Stimulated activated CD4-positive, alpha-beta T cell treated with anti-CD3 and anti-CD28 coated beads, Interleukin-15, amount 100 ng/mL, for 1 hour (primary cell): ENCODE measurements at places on chromosomes 1 and 21.

DNA sequence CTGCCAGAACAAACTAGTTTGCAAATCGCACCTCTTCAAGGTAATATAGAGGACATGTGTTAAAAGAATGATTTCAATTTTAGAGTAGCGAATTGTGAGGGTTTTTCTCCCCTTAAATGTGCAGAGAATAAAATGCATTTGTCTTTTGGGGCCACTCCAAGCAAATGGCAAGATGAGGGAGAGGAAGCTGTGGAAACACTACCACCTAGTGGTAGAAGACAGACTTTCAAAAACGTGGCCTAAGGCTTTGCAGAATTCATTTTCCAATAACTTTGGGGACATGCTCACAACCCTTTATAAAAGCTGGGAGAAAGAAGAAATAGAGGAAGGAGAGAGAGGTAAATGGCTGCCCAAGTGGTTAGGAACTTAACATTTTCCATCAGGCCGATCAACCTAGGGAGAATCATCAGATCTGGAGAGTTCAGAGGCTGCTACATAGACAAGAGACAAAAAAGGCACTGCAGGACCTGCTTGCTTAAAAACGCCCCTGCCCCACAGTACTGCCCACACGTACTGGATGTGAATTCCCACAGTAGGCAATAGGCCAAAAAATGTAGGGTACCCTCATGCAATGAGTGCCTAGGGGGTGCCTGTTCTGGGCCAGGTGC, 15.7 kb upstream of the RCAN1 start:
- no peak for DNase-seq

GRCh38 chr1:5140136-5140535, 485.7 kb downstream of the AJAP1 start:
- no peak for DNase-seq

GRCh38 chr21:46323227-46323709, 402 bp downstream of the C21orf58 start:
- DNase-seq, result no peak

DNA sequence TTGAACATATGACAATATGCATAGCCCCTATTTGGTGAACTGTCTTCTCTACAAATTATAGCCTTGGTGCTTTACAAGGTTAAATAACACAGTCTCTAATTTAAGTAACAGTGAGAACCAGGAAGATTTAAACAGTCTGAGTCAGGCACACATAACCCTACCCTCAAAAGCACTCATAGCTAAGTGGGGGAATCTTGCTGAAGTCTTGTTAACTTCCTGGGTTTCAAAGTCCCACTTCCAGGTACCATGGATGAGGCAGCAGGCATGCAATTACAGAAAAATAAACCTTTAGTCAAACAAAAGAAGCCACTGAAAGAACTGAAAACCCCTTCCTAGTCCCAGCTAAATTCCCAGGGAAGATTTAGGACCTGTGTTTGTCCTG, 147.6 kb downstream of the PBX1 start:
- no peak for DNase-seq

DNA sequence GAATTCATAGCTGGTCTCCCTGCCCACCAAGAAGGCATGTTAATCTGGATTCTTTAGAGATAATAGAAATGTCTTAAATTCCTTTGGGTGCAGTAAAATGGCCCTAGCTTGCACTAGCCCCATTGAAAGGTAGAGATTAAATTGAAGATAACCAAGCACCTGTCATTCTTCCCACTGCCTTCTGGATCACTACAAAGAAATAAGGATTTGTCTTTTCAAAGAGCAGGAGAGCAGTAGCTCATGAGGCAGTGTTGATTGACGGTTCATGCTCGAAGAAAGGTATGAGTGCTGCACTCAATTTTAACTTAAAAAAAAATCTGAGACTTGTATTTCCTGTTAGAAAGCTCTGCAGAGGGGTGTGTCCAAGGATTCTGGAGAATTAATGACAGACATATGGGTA, 74.9 kb upstream of the F3 start:
- DNase-seq, result no peak

- no peak for DNase-seq
Observed at GRCh38 chr21:24948186-24948585, 659.1 kb downstream of the MRPL39 start.

- DNase-seq, result no peak
Observed at GRCh38 chr1:57599236-57599994, 175.6 kb upstream of the DAB1 start.

- DNase-seq, result no peak
Observed at GRCh38 chr1:23613191-23614031, 54.1 kb upstream of the ID3 start.

DNA sequence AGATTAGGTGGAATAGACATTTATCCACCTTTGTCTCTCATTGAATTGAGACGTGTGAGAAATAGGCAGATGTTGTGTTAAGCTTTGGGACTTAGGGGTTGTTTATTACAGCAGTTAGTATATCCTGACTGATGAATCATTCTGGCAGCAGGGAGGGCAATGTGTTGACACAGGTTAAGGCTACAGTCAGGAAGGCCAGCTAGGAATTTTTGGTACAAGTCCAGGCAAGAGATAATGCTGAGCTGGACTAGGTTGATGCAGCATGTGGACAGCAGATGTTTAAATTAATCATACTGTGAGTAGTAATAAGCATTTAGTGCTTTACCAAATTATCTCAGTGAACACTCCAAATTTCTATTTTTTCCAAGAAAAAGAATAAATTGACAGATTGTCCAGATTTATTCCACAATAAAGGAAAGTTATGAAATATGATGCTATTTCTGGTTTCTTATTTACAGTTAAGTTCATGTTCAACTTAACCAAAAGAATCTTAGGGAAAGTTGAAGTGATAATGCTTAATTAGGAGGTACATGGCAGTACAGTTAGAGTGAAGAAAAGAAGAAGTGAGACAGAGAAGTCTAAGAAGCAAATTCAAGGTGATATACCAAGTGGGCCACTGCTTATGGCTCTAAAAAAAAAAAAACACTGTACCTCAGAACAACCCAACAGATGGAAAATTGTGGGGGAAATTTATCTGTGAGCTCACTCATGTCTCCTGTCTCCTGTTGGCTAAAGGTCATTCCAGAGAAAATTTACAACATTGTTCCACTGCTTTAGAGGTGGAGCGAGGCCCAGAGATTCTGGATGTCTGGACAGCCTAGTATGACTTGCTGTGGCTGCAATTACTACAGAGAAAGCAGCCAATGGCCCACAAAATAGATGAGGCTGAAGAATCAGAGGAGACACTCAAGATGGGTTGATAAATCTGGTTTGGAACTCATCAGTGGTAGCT, 102.7 kb upstream of the C21orf91 start:
- DNase-seq, result no peak

- no peak for DNase-seq
Observed at GRCh38 chr1:66758241-66758755, 6.0 kb downstream of the DYNLT5 start.

GRCh38 chr1:88640060-88640459, 44.0 kb upstream of the PKN2 start:
- DNase-seq, result no peak

DNA sequence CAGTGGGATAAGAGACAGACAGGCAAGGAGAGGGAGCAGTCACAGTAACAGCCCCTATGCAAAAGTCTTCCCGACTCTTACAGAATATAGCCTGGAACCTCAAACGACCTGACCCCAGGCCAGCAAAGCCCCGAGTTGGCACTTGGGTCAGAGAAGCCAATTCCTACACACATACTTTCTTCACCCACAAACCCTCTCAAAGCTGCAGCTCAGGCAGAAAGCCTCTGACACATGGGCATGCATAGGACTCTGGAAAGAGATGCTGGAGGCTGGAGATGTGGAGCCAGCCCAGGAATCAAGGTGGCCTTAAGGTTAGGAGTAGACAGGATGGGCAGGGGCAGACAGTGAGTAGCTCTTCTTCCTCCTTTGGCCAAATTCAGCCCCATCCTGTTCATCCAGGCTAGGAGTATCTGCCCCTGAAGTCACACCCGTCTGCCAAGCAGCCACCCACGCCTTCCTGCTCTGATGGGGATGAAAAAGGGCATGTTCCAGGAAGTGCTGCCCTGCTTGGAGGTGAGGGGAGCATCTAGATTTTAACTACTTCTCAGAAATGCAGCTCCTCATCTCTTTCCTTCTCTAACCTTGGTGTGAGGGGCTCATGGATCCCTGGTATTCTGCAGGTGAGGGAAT, 7.8 kb downstream of the SLC41A1 start:
- DNase-seq, result no peak

DNA sequence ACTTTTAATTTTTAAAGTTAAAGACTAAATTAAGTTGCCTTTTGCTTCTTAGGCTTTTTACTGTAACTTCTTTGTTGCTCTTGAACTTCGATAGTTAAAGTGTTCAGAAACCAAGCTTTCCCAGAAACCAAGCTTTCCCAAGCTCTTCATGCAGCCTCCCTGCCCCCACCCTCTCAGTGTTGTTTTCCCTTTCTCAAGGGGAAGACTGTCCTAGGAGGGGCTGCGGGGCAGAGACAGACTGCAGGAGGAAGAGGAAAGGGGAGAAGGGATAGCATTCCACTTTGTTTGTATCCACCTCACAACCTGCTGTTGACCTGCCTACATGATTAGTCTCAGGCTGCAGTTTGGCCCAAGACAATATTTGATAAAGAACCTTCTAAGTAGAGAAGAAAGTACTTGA, 39.0 kb upstream of the DIPK1A start:
- no peak for DNase-seq

DNA sequence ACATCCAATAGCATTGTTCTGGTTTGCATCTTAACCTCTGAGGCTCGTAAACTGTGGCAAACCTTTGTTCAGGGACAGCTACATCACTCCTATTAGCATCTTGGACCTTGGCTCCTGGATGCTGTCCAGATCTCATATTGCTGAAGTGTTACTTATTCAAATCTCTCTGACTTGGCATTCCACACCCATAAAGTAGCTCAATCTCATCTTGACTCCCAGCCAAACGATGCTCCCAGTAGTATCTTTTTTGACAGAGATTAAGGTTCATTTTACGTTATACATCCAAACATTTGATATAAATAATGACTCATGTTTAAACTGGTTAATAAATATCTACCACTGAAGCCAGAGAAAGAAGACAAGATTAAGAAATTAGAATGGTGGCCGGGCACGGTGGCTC, 4.4 kb upstream of the FLVCR1 start:
- DNase-seq, result no peak

GRCh38 chr21:39381009-39381408, 32.1 kb upstream of the HMGN1 start:
- DNase-seq, result no peak

DNA sequence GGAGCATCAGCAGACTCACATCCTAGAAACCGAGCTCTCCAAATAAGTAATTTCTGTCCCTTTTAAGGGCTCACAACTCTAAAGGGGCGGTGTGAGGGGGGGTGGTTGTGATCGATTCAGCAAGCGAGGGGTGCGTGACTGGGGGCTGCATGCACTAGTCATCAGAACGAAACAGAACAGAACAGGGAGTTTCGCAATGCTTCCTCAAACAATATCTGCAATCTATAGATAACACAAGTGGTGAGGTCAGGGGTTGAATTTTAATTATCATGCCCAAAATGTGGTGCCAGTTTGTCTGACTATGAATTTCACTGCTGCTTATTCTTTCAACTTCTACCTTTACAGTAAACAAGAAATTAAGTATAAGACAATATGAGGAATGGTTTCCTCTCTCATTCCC, 1003.0 kb upstream of the NCAM2 start:
- DNase-seq, result no peak

DNA sequence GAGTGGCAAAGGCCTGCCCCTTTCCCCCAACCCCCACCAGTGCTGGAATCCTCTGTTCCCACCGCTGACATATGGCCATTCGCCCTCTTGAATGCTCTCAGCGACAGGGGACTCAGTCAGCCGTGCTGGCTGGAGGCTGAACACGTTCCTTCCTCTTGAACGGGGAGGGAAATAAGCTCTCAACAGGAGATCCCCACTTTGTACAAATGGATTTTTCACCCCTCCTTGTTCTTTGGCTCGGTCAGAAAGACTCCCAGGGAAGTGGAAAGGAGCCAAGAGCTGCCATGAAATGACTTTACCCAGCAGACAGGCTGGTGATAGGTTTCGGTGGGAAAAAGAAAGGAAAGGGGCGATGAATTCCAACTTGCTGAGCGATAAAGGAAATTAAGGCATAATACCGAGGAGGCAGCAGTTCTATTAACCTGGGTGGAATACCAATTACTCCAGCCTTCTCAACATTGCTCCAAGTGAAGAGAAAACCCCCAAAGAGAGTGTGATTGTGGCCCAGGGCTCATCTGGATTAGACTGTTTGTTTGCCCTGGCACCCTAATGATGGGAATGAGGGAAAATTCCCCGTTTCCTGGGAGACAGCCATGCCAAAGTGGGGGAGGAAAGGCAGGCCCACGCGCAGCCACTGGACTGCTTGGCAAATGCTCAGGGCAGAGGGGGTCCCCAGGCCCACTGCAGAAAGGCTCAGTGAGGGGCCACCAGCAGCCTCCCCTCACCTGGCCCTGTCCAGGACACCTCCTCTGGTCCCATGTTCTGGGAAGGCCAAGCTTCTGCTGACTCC, 23.9 kb downstream of the LRP8 start:
- no peak for DNase-seq

DNA sequence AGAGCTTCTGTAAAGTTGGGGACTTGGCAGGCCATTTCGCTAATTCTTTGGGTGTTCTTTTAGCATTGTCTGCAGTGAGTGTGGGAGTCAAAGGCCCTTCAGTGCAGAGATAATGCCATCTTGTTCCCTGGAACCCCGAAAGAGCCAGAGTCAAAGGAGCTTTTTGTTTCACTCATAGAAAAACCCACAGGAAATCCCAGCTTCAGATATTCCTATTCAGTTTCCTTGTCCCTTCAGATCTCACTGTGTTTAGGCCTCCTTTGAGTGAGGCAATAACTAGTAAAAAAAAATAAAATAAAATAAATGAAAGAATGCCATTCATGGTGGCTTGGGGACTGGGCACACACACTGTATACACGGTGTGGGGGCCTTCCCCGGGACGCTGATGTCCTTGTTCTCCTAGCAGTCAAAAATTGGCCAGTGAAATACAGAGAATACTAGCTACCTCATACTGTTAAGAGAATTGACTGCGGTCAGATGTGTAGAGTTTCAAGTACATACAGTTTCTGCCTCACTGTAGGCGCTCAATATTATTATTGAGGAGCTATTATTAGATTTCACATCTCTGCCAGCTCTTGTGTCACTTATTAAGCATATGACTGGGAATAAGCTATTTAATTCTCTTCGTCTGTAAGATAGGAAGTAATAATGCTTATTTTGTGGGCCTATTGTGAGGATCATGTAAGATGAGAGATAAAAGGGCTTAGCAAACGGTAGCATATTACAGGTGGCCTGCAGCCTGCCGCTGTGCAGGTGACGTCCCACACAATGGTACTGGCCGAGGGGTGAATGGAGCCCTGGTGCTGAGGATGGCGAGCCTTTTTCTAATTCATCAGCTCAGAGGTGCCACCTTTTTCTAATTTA, 16.7 kb downstream of the DISC1 start:
- DNase-seq, result no peak
